Fibroblast of lung (primary cell): ENCODE measurements at places on chromosomes 6 and 20. TPM values are rescaled to one million over a fixed set of nuclear protein-coding genes. Genes with fewer than 3 reads are reported as not detected.
A peak's percentile ranks its signal among the peaks of the same experiment; 100 is the strongest.

GRCh38 chr6:162485464-162485863 is 242.1 kb downstream of the PRKN start:
- no peak for DNase-seq

DNA sequence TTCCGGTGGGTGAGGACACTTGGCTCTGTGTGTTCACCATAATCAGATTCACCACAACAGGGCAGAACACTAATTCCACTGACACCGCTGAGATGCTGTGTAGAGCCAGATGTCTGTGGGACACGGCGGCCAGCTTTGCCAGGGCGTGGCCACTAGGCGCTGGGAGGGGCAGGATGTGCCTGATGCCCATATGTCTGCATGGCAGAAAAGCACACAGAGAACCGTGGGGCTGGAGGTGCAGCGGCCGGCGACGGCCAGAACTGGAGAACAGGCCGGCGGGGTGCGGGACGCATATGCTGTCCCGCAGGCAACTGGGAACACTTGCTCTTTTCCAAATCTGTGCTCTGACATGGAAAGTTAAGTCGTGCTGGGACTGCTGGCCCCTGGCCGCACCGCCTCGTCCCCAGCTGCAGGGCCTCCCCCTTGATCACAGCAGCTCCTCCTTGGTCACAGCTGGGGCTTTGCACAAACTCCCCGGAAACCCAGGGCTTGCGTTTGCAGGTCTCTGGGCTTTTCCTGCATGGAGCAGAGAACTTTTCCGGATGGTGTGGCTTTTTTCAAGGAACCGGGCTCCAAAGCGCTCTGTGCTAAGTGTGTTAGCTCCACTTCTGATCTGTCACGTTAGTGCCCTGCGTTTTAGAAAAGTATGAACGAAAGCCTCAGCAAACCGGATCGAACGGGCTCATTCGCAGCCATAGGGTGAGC is 31.1 kb downstream of the NTSR1 start:
- DNase-seq, result no peak

- DNase-seq, result no peak
Measured at GRCh38 chr20:45835329-45835765, 1.7 kb downstream of the SNX21 start.

- peak; percentile 40 for DNase-seq
Measured at GRCh38 chr20:478949-479429, 16.7 kb upstream of the TBC1D20 start.

Gene PRR18
- total RNA-seq, result not detected in 2 replicates

Gene ZBP1
- total RNA-seq, result not detected in 2 replicates

GRCh38 chr6:170287371-170287876 is 3.5 kb downstream of the DLL1 start:
- no peak for DNase-seq

- no peak for DNase-seq
Measured at GRCh38 chr20:24669701-24670100, 200.3 kb downstream of the SYNDIG1 start.

DNA sequence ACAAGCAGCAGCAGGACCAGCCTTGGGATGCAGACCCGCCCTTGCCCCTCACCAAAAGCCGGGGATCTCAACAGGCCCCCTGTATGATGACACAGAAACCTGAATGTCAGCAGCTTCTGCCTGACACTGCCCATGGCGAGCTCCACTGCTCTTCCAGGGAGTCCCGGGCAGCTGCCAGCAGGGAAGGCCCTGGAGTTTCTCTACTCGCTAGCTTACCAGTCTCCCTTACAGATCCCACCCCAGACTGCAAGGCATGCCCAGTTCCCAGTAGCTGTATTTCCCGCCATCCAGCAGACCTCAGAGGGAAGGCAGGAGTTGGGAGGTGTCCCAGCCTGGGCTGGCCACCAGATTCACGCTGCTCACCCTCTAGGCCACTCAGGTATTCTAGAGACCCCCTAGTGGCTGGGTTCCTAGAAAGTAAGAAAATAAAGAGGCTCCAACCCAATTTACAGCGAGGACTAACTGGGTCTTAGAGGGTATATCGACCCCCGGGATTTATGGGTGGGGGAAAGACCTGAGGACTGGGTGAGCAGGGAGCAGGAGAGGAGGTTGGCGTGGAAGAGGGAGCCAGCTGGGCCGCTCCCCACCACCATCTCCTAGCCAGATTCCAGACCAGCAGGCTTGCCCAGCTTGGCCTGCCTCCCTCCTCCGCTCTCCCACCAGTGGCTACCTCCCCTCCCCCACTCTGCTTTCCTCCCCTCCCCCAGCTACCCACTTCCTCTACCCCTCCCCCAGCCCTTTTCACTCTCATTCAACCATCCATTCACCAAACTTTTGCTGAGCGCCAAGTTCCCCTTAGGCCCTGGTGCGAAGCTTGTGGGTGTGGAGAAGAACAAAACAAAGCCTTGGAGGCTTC is 9.7 kb upstream of the HMGA1 start:
- DNase-seq, result no peak

Gene LAMA2
- 57.8 and 67.5 TPM in 2 replicates for total RNA-seq

DNA sequence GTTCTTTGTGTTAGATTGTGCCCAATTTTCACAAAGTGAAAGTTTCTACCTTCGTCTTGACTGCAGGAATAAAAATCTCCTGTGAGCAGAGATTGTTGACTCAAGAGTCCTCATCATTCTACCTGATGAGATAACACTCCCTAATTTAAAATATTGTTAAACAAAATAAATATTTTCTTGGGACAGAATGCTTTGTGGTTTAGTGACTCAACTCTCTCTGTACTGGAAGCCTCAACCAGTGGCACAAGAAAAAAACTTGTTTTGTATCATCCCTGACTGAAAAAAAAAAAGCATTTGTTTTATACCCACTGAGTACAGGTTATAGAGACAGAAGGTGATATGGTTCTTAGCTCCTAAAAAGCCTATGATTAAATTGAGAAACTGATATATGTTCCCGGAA is 78.9 kb downstream of the CRYBG1 start:
- DNase-seq, result no peak

DNA sequence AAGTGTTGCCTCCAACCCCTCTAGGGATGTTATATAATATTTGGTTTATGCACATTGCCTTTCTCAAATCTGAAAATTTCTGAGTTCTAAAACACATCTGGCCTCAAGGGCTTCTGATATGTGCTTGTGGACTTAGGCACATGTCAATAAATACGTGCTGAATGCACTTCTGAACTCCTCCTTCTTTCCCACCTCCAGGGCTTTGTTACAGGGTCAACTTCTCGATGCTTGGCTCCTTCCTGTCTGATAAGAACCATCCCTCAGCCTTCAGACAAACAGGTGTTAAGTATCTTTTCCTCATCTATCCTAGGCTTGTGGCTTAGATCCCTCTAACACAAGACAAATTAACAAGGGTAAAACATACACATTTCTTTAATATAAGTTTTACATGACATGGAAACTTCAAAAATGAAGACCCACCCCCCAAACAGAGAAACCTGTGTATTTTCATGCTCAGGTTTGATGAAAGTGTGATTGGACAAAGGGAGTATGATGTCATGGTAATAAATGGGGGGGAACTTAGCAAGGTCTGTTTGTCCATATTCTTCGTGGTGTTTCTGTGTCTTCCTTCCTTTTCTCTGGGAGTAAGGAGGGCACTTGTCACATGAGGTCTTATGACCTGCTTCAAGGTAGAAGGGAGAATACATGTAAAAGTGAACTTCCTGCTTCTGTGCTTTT is 326.9 kb downstream of the CD83 start:
- no peak for DNase-seq

- no peak for DNase-seq
Measured at GRCh38 chr6:150316936-150317335, 51.9 kb upstream of the IYD start.

GRCh38 chr20:19605786-19606485 is 152.1 kb upstream of the RIN2 start:
- no peak for DNase-seq

GRCh38 chr6:36126553-36127458 is 3.5 kb upstream of the MAPK13 start:
- DNase-seq, result peak; percentile 43

- DNase-seq, result no peak
Measured at GRCh38 chr6:139905404-139906052, 531.1 kb upstream of the CITED2 start.

DNA sequence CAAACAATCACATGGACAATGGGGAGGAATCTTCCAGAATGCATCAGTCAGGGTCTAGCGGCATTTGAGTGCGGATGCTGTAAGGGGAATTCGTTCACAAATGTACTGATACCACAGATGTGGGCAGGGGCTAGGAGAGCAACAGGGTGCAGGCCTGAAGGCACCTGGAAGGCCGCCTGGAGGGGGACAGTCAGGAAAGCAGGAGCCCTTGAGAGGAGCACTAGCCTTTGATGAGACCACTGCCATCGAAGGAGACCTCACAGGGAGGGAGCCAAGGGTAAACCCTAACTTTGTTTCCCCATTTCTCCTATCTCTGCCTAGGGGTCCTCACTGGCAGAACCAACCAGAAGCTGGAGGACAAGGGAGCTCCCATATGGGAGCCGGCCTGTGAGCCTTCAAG is 38.2 kb downstream of the MYB start:
- no peak for DNase-seq

Gene PNPLA1
- not detected in 2 replicates for total RNA-seq

Gene EBF4
- total RNA-seq, result 0.99 and 2.1 TPM in 2 replicates

Gene KHDC1L
- not detected in 2 replicates for total RNA-seq

DNA sequence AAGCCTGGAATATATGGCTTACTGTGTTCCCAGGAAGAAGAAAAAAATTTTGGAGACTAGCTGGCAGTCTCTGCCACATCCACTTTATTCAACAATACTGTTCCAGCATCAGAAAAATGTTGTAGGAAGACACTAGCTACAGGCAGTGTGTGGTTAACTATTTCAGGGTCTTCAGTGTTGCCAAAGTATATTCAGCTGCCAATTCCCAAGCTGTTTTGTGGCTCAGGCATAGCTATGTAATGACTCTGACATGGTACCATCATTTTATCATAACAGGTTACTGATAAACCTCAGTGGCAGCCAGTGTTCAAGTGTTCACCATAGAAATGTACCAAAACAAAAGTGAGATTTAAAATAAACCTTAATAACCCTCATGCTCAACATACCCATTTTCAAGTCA is 503.1 kb downstream of the ADGRB3 start:
- peak; percentile 54 for DNase-seq

Gene CGA
- not detected in 2 replicates for total RNA-seq

GRCh38 chr6:138245751-138246150 is 27.5 kb upstream of the PBOV1 start:
- DNase-seq, result peak; percentile 12

DNA sequence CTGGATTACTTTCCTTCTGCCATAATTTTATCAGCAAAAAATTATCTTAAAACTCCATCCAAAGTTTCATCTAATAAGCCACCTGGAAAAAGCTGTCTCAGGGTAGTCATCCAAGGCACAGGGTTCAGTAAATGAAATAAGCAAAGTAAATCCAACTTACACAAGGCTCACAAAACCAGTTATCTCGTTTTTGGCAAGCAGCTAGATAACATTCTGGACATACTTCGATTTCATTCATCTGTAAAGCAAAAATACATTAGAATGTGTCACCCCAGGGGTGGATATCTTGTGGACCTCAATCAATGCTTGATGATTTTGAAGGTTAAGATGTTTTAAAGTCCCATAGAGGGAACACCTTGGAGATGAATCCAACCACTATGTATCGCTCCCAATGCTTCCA is 73.1 kb downstream of the ZMYND8 start:
- no peak for DNase-seq
